ENCODE measurements at places on chromosomes 3 and 15. TPM values are rescaled to one million over a fixed set of nuclear protein-coding genes. Genes with fewer than 3 reads are reported as not detected.

GRCh38 chr15:61500951-61501620 is 272.0 kb upstream of the RORA start:
- no peak for DNase-seq

DNA sequence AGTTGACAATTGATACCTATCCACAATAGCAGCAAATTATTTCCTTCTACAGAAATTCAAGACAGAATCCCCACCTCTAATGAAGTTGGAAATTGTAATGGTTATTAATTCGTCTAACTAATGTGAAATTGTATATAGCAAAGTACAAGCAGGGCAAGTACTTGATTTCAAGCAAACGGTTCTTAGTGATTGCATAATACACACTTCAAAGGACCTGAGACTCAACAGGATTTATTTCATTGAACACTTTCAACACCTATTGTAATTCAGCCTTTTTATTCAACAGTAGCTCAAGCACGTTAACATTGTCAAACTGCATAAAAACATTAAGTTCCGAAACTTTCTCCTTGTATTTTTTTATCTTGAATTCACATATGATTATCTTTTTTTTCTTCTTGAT is 40.2 kb upstream of the AGTR1 start:
- DNase-seq = no peak

DNA sequence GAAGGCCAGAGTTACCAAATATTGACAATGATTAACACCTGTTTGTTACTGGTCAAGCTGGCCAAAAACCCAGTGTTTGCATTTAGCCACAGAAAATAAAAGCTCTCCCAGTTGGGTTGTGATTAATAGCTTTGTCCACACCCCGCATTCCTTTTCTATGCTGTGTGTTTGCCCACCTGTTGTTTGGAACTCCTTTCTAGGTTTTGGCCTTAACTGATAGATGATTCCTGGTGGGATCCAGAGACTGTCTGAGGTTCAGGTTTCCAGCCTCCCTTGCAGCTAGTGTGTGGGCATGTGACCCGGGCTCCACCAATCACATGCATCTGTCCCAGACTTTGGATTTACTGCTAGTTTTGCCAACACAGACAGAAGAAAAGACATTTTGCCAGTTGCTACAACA is 83.8 kb downstream of the PTPRG start:
- peak; percentile 21 for DNase-seq

DNA sequence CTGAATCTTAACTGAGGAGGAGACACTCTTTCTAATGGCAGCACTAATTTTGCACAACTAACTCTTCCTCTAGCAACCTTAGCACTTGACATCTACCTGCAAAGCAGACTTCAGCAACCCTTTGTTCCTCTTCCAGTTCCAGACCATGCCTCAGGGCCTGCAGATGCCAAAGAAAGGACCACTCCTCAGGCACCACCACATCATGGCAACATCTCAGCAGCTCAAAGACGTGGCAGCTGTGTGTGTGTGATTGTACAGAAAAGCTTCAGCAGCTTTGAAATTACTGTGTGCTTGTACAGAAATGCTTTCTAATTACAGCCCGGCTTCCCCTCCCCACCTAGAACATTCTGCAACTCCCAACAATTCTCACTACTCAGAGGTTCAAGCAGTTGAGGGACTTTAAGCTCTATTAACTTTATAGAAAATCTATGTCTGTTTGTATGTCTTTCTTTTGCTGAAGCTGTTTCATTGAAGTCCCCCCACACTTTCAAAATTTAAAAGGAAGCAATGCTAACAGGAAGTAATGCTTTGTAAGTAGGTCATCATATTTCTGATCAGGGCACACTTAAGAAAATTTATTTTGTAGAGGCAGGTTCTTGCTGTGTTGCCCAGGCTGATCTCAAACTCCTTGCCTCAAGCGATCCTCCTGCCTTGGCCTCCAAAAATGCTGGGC is 115.2 kb downstream of the CD47 start:
- no peak for DNase-seq

DNA sequence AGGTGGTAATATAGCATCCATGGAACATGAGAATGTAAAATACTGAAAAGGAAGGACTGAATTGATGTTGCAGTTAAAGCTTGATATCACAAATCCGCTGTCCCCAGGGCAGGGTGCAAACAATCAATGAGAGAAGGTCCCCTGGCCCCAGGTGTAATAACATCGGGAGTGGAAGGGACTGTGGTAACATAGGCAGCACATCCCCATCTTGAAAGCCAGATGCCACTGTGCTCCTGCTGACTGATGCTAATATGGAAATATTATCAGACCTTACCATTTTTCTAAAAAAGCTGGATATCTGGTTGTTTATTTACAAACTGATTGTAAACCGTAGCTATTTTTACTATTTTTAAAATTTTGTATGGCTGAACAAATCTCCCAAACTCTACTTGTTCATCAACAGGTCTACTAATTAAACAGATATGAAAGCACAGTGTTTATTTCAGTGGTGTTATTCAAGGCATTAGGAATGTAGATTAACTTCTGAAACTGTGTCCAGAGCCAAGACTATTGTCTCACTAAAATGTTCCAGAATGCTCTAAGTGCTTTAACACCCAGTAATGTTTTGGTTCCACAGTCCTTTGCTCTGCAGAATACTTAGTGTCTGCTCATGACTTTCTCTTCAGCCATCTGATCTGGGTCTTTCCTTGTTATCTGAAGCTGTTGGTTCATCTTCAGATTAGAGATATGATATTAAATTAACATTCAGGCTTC is 386.0 kb upstream of the RARB start:
- DNase-seq = no peak

GRCh38 chr3:98553753-98554152 is 22.0 kb downstream of the GPR15 start:
- DNase-seq = no peak

GRCh38 chr15:39273717-39274411 is 307.0 kb upstream of the THBS1 start:
- no peak for DNase-seq

DNA sequence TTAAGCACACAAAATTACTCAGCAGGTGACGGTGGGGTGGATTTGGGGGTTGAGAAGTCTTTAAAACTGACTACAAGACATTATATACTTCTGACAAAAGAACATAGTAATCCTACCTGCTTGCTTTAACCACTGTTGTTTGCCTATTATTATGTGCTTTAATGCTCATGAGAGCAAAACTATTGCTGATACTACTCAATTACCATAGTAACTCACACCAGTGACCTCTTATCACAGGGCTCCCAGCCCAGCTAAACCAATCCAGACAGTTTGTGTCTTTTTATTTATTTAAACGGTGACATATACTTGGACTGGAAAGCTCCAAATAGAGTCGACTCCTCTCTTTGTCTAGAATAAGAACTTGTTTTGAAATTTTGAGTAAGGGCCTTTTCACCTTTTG is 42.8 kb upstream of the FEZF2 start:
- no peak for DNase-seq

GRCh38 chr3:134311265-134311664 is 60.6 kb upstream of the RYK start:
- DNase-seq = peak; percentile 37

DNA sequence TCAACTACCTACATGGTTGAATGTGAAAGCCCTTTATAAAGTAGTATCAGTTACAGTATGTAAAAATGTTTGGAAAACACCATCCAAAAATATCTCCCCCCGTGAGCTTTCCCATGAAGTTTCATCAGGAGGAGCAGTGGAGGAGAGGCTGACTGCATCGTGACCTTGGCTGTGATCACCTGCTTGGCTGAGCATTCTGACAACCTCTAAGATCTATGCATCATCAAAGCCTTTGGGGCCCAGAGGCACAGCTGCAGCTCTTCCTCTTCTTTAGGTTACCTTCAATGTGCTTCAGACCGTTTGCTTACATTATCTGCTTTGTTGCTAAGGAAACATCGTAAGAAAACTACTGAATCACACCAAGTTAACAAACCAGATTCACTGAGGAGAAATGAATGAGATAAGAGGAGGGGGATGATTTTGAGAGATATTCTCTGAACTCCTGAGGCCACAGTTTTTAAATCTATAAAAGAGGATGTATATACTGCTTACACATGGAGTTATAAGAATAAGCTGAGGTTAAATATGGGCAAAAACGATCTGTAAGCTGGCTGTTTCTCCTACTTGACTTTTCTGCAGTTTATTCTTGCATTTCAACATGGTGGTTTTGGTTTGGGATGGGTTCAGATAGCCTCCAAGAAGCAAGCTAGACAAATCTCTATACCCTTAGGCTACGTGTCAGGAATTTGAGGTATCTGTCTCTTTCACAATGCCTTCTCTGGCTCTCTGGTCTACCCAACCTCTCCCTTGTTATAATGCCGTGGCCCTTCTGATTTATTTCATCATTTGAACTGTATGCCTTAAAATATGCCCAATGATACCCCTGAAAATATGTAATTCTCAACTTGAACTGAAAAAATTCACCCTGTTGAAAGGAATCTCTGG is 4.0 kb downstream of the GCSAM start:
- DNase-seq = peak; percentile 68

DNA sequence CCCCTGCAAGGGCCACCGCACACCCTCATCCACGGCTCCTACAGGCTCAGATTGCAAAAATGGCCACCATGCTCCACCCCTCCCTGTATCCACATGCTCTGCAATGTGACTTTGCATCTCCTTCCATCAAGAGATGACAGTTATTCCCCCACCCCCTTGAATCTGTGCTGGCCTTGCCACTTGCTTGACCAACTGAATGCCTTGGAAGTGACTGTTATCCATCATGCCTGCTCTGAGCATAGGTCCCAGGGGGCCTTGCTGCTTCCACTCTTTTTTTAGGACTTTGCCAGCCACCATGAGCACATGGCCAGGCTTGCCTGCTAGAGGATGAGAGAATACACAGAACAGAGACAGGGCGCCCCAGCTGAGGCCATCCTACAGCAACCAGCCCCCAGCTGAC is 13.6 kb downstream of the HAPLN3 start:
- no peak for DNase-seq

DNA sequence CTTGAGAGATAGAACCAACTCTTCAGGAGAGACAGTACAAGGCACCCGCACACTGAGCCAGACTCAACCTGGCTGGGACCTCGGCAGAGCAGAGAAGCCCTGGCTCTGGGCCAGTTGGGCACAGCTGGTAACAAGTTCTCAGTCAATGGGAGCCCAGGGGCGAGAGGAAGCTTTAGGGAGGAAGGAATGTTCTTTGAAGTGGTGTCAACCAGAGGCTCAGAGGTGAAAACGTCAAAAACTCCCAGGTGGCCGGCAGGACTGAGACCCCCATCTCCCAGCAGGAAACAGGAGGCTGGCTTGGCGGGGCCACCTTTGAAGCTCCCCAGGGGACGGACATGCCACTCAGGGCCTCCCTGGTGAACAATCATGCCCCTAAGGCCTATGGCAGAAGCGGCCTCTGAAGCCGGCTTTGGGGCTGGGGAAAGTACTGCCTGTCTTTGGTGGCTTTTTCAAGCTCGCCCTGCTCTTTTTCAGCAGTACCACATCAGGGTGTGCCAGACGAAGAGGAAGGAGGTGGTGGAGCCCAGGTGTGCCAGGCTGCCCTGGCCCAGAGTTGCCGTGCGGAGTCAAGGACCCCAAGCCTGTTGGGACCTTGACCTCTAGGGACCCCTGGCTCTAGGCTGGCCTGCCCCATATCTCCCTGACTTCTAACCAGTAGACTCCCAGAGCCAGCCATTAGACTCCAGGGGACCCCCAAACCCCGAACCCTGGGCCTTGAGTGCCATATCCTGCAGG is 16.7 kb upstream of the TBC1D21 start:
- DNase-seq = no peak

DNA sequence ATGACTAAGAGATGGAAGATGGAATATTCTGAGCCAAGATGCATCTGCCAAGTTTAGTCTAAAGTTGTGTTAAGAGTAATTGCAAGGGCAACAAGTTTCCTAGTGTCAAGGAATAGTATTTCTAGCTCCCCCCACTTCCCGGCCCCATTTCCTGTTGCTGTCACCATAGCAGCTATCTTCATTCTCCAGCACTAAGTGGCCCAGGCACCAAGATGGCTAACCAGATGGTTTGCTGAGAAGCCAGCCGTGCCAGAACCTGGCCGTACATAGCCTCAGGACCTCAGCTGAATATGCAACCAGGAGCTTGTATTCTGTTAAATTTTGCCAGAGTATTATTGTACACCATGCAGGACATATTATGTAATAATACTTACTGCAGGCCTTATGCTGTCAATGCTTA is 108.8 kb upstream of the UMPS start:
- DNase-seq = no peak

DNA sequence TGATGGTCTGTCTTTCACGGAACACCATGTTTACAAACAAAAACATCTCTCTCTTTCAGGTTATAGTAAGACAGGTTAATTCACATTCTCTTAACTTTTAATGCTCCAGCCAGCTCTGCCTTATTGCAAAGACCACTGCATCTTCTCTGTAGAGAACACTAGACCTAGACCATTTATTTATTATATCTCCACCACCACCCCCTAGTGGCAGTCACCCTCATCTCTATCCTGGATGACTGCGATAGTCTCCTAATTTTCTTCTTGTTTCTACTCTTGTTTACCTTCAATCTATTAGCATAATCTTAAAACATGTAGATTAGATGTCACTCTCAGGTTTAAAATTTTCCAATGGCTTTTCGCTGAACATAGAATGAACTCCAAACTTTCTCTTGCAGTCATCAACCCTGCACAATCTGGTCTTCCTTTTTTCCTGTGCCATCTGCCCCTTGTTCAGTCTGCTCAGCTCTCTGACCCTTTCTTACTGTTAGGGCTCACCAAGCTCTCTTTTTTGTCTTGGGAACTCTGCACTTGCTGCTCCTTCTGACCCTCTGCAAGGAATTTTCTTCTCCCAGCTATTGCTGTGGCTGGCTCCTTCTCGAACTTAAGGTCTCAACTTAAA is 155.6 kb downstream of the SQOR start:
- DNase-seq = peak; percentile 6

- peak; percentile 64 for DNase-seq
These were observed 102.2 kb downstream of the CD47 start for GRCh38 chr3:107988460-107989175.

DNA sequence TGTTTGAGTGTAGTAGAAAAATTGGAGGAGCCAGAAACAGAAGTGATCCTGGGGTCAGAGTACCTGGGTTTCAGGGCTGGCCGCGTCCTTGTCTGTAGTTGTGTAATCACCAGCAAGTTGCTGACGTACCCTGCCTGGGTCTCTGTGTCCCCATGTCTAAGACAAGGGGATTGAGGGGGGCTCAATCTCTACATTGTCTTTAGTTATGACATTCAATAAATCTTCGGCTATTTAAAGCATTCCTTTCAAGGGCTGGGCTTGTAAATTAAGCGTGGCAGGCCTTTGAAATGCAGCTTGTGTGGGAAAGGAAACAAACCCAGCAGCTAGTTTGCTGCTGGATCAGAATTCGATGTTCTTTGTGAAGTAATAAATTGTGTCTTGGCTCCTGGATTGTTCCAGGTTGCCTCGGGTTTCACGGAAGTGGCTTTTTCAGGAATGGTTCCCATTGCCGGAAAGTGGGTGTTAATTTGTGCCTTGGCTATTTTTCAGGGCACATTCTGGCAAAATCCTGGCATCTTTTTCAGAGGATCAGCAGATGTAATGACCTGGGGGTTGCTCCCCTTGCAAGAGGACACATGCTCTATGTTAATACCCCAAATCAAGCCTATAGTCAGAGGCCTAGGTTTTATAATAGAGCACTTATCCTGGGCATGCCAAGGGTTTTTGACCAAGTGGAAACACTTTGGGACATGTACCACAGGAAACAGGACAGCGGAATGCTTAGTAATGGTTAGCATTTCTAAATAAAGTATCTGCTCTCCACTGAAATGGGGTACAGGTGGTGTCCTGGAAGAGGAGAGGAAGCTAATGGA is 294.8 kb upstream of the NR2E3 start:
- no peak for DNase-seq

Gene FAM240A
- total RNA-seq = not detected

Gene NANOGP8
- not detected for total RNA-seq

Gene SCN10A
- total RNA-seq = not detected

Gene DPPA4
- total RNA-seq = not detected

Gene SUCNR1
- total RNA-seq = not detected

Gene HRH1
- 0.28 TPM for total RNA-seq

Gene CCDC39
- not detected for total RNA-seq

Gene STARD5
- total RNA-seq = 10.2 TPM
